ENCODE measurements at places on chromosomes 1 and 21.

DNA sequence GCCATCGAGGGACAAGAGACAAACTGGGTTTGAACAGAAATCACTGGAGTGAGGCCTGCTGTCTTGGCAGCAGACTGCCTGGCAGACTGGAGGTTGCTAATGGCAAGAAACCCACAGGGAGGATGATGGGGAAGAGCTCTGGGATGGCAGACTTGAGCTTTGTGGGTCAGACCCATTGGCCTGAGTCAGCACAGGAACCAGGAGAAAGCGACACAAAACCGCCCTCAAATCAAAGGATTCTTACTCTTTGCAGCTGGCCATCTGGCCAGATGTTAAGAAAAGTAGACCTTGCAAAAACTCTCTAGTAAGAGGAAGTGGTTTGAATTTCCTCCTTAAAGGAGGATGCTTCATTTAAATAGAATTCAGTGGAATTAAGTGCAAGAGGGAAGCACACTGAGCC, 195.2 kb upstream of the JUN start:
- no peak for DNase-seq

DNA sequence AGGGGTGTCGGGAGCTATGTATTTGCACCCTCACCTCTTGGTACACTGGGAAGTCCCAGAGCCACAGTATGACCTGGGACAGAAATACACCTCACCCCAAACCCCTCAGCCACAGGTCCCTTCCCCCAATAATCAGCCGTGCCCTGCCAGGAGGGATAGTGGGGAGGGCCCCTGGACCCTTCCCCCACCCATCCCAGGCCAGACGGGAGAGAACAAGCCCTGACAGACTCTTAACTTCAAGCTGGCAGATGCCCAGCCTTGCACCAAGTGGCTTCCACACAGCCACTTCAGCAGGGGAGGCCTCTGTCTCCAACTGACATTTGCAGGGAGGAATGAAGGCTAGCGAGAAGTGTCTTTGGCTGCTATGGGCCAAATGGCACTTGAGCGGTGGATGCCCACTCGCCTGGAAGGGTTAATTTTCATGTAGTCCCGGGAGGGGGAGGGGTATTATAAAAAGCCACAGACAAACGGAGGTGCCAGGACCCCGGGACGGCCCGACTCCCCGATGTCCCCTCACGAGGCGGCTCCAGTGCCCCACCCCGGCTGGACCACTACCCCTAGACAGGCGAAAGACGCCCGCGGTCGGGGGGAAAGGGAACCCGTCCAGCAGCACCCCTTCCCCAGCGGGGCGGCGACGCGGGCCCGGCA, 495 bp downstream of the SYNC start:
- DNase-seq = peak; percentile 19

DNA sequence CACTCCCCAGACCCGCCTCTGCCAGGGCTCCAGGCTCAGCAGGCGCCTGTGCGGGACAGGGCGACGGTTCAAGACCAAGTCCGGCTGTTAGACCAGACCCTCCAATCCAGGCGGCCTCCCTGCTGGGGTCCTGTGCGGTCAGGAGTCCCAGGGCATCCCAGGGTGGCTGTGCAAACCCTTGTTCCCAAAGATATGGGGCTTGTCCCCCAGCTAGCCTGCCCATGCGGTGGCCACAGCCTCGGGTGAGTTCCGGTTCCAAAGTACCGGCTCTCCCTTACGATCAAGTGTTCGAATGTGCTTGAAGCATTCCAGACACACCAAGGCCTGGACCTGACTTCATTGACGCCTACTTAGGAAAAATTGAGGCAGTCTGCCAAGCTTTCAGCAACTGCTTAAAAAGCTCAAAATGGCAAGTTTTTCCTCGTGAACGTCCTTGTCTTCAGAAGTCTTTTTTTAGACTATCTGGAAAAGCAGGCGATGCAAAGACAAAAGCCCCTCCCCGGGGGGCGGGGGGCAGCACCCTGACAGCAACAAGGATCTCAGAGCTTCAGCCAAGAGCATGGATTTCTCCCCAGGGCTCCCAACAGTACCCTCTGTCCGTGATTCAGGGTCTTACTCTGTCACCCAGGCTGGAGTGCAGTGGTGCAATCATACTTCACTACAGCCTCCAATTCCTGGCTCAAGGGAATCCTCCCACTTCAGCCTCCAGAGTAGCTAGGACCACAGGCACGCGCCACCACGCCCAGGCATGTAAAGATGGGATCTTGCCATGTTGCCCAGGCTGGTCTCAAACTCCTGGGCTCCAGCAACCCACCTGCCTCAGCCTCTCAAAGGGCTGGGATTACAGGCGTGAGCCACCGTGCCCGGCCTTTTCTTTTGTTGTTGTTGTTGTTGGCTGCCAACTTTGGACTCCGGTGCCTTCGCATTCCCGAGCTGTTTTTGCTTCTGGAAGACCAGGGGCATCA, 2.3 kb downstream of the FAAP20 start:
- DNase-seq = no peak

DNA sequence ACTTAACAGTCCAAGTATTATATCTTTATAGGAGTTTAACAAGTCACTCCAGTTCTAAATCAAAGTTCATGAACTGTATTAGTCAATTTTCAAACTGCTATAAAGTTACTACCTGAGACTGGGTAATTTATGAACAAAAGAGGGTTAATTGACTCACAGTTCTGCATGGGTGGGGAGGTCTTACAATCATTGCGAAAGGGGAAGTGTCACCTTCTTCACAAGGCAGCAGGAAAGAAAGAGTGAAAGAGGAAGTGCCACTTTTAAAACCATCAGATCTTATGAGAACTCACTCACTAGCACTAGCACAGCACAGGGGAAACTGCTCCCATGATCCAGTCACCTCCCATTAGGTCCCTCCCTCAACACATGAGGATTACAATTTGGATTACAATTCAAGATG, 70.0 kb downstream of the CLCA4 start:
- DNase-seq = no peak

DNA sequence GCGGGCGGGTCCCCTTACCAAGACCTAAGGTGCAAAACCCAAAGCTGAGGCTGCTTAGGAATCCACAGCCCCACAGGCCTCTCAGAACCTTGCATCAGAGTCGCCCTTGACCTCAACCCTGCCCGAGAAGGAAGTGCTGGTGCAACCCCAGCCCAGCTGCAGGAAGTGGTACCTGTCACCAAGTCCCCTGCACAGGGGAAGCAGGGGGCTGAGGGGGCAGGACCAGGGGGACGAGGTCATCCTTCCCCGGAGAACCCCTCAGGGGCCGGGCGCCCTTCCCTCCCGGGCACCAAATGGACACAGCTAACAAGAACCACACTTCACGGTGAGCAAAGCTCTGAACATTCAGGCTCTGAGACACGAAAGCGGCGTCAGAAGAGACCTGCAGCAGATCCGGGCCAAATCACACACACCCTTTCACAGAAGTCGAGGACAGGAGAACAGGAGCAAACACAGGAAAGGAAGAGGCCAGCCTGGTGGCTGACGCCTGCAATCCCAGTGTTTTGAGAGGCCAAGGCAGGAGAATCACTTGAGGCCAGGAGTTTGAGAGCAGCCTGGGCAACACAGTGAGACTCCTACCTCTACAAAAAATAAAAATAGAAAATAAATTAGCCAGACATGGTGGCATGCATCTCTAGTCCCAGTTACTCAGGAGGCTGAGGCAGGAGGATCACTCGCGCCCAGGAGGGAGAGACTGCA, 6.4 kb downstream of the ITGB2 start:
- no peak for DNase-seq

GRCh38 chr1:59310549-59311250, 13.8 kb downstream of the FGGY start:
- DNase-seq = no peak

DNA sequence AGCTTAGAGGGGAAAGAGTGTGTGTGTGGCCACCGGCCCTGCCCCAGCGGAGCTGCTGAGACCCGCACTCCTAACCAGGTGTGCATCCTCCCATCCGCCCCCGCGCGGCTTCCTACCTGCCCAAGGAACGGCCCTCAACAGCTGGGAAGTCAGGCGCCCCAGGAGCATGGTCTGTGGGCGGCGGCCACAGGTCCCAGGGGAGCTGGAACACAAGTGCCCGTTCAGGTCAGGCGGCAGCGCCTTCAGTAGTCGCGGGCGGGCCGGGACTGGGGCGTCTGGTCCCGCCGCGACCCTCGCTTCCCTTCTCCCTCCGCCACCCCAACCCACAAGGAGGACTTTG, 448 bp downstream of the AURKAIP1 start:
- no peak for DNase-seq

DNA sequence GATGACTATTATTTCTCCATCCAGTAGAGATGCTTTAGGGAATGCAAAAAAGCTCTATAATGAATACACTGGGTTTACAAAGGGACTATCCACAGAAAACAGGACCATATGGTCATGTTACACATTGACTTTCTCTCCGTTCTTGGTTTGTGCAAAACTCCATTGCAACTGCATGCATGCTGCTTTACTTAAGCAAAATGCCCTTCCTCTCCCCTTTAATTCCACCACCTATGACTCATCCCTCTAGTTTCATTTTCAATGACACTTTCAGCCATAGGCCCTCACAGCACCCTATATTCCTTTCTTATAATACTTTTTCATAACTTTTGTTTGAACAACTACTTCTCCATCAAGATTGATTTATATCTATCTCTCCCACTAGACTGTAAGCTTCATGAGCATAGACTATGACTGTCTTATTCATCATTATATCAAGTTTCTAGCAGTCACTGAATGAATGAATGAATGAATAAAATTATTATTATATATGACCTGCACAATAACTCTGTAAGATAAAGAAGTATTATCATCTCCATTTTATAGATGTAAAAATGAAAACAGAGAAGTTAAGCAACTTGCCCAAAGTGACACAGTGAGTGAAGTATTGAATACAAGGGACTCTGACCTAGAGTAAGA, 248.9 kb downstream of the PLPP3 start:
- DNase-seq = no peak

DNA sequence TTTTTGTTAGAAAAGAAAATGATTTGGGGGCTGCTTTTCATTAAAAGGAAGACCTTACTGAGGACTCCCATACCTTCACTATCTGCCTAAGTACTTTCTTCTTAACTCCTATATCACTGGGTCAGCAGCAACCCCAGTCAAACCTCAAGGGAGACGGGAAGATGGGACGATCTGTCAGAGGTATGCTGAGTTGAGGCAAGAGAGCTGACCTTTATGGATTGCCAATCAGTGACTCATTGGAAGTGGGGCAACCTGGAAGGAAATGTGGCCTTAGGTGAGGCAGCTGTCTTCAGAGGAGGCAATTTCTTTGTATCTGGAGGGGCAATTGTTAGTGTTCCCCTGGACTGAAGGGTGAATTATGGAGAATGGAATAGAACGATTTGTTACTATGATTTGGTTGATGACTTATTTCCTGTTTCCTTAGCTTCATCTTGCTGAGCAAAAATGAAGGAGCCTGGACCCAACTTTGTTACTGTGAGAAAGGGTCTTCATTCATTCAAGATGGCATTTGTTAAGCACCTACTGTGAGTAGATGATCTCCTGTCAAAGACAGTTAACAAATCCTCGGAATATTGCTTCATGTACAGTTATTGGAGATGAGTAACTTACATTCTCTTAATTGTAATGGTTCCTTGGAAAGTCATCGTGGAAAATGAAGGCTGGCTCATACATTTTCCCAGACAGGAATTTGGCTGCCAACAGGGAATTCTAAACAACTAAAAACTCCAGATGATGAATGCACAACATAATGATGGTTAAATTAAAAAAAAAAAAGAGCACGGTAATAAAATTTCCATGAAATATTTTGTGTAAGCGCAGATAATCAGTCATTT, 134.7 kb upstream of the KCNJ15 start:
- DNase-seq = no peak

- no peak for DNase-seq
Measured at GRCh38 chr1:216604771-216605170, 118.5 kb downstream of the ESRRG start.

GRCh38 chr1:217281332-217281731, 349.6 kb downstream of the GPATCH2 start:
- no peak for DNase-seq

DNA sequence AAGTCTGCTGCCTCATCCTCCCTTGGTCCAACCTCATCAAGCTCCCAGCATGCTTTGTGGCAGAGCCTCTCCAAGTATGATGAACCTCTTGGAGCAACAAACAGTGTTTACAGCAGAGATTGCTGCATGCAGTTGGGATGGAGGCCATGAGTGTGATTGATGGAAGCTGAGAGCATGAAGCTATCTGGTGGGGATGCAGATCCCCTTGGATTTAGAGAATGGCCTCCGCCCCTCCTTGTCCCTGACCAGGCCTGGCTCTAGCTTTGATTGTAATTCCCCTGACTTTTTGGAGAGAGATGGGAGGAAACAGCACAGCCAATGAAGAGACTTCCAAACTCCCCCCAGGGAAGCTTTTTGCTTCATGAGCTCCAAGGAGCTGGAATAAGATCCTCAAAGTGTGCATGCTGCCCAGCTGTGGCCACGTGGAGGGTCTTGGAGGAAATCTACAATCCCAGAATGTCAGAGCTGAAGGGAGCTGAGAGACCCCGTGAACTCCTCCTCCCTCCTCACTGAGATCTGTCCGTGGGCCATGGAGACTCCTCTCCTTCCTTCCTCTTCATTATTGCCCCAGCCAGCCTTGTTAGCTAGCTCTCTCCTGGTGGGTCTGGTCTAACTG, 165.3 kb upstream of the USP24 start:
- no peak for DNase-seq

- no peak for DNase-seq
Measured at GRCh38 chr1:172112576-172112975, 271.3 kb downstream of the DNM3 start.

DNA sequence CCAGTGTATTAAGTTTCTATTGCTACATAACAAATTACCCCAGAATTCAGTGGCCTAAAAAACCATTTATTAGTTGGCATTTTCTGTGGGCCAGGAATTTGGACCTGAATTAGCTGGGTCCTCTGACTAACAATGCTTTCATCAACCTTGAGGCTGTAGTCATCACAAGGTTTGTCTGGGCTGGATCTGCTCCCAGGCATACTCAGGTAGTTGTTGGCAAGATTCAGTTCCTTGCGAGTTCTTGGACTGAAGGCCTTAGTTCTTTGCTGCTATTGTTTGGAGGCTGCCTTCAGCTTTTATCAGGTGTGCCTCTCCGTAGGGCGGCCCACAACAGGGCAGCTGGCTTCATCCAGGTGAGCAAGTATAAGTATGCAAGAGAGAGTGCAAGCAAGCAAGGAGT, 31.4 kb upstream of the DEPDC1 start:
- no peak for DNase-seq

- peak; percentile 37 for DNase-seq
Measured at GRCh38 chr1:51344602-51345299, 14.4 kb upstream of the TTC39A start.

GRCh38 chr1:51313961-51314777, 16.2 kb downstream of the TTC39A start:
- no peak for DNase-seq

Data from NCI-H510A (cell line).